Dermis blood vessel endothelial cell (primary cell): ENCODE measurements at places on chromosomes 11 and 22. TPM values are rescaled to one million over a fixed set of nuclear protein-coding genes. Genes with fewer than 3 reads are reported as not detected.

The RIBC2 gene
- total RNA-seq: 0.34 and 1.3 TPM in 2 replicates

The FGF4 gene
- not detected in 2 replicates for total RNA-seq

The CAVIN3 gene
- total RNA-seq: 201 and 220 TPM in 2 replicates

The OR5T2 gene
- not detected in 2 replicates for total RNA-seq

The OR5B3 gene
- total RNA-seq: not detected in 2 replicates

DNA sequence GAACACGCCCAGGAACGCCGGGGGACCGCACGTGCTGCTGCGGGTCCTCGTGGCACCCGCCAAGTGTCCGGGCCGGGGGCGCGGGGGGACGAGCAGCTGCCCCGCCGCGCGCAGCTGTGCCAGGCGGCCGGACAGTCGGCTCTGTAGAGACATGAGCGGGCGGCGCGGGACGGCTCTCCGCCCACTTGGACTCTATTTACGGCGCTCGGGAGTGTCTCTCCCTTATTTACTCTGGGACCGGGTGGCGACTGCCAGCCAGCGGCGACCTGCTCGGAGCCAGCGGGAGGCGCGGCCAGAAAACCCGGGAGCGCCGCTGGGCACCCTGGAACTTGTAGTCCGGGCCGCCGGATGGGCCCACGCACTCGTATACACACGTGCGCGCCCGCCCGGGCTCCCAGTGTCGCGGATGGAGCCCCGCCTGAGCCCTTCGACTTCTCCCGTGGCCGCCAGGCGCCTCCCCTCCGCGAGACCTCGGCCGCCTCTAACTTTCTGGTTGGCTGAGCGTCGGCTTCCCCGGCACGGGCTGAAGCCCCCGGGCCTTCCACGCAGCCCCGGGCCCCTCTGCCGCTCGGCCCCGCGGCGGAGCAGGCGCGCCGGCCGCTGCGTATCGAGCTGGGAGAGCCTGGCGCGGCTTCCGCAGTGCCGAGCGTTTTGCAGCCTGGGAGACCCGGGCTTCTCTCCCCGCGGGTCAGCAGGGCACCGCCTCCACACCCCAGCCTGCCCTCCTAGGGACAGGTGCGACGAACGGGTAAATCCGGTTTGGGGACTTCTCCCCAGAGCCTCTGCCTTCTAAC is at the start of gene MACROD1:
TSS of gene MACROD1 (minus strand) at position 272 of the 794 bp plus-strand sequence. CDS start at position 153, 119 bp downstream.
- peak; percentile 88 for DNase-seq

DNA sequence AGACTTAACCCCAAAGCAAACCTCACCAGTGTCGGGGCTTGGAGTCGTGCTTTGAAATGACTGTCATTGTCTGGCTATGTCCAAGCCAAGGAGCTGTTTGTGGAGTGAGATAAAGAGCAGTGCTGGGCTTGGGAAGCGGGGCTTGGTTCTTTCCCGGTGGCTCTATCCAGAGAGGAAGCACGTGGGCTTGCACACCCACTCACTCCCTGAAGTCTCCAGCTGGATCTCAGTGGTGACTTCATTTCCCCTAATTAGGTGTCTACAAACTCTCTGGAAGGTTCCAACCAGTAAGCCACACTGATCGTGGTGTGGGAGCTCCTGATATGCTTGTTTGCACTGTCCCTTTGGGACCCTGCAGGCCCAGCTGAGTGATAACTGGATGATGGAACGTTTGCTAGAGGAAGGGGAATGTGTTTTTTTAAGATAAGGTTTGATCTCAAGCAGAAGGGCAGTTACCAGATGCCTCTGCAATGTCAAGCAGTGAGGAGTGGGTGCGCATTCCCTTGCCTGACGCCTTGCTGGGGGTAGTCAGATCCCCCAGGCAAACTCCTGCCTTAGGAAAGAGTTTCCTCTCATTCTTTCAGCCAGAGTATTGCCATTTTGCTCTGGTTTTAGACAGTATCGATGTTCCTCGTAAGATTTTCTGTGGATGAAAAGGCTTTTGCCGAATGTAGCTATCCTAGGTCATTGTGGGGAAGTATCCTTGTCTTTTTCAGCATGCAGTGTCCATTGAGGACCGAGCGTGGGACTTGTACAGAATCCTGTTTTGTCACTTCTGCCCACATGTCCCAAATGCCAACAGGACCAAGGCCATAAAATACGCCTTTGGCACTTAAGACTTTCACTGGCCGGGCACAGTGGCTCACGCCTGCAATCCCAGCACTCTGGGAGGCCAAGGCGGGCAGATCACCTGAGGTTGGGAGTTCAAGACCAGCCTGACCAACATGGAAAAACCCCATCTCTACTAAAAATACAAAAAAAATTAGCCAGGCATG is 90.9 kb downstream of the MICAL2 start:
- peak; percentile 99 for DNase-seq

DNA sequence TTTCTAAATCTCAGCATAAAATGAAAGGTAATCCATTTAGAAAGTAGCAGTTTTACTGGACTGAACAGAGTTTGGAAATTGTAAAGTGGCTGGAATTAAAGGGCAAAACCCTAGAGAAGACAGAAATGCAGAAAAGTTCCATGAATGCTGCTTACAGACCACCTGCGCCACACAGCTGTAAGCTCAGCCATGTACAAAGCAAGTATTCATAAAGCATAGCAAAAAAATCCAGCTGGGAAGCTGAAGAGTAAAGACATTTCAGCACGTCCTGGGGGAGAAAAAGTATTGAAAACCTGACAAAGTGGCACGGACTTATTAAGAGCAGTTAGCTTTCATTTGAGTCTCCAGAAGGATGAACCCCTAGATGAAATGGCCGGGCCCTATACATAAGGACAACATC is 220.1 kb upstream of the CNTN5 start:
- no peak for DNase-seq

DNA sequence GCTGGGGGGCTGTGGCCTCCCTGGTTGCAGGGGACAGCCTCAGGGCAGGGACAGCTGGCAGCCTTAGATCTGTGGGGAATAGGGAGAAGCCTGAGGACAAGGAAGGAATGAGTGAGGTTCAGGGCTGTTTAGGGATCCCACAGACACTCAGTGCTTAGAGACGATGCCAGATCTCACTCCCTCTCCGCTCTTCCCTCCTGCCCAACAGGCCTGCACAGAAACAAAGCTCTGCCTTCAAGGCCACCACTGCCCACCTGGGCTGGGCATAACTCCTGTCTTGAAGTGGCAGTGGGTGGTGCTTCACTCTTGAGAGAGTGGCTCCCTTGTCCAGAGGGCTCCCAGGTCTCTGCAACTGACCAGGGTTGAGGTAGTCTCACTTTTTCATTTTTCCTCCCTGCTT is 13.1 kb upstream of the CENATAC start:
- no peak for DNase-seq

- DNase-seq: no peak
Measured at GRCh38 chr11:41483956-41484355, 24.5 kb upstream of the LRRC4C start.
